ENCODE measurements at places on chromosomes 2 and 18.

DNA sequence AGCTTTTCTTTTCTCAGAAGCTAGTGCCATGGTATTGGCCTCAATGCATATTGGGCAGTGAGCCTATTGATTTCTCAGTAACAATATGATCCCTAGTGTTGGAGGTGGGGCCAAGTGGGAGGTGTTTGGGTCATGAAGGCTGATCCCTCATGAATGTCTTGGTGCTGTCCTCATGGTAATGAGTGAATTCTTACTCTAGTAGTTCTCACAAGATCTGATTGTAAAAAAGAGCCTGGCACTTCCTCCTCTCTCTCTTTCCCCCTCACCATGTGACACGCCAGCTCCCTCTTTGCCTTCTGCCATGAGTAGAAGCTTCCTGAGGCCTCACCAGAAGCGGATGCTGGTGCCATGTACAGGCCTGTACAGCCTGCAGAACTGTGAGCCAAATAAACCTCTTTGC, 12.8 kb upstream of the TBC1D8 start:
- no peak for DNase-seq

- no peak for DNase-seq
These were observed 14.6 kb downstream of the CYP27C1 start for GRCh38 chr2:127205218-127206125.

- no peak for DNase-seq
These were observed 217.6 kb downstream of the NDUFA10 start for GRCh38 chr2:239807568-239807967.

DNA sequence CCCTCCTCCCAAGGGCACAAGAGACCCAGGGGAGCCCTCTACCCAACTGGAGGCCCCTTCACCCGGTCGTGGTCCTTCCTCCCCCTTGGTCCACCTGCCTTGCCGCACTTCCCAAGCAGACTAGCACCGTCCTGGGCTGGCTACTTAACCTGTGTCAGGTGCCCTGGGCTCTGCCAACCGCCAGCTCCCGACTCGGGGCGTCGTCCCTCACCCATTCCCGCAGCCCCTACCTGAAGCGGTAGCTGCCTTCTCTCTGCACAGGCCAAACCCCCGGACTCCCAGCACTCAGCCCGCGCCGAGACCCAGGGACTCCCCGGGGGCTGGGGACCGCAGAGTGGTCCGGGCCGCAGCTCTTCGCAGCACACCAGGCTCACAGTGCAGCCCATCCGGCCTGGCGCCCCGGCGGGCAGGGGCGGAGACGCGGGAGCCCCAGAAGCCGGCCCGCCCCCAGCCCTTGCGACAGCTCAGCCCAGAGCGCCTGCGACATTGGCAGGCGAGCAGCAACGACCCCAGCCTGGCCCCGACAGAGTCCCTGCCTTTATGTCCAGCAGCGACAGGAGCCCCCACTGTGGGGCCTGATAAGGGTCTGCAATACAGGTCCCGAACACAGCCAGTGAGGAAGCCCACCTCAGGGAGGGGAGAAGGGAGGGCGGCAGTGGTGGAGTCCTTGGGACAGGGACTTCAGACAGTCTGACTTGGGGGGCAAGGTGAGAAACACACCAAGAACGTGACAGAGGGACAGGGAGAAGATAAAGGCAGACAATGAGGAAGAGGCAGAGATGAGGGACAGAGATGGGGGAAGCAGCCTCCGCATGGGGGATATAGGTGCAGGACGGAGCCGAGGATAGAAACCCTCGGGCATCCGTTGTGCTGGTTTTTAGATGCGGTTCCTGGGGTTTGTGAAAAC, 31.0 kb upstream of the TNS1 start:
- DNase-seq = no peak

- no peak for DNase-seq
These were observed 77.5 kb downstream of the DIS3L2 start for GRCh38 chr2:232038881-232039485.

GRCh38 chr2:101704046-101704466, 6.5 kb downstream of the MAP4K4 start:
- peak; percentile 37 for DNase-seq

GRCh38 chr2:88216641-88217040, 46.5 kb downstream of the THNSL2 start:
- DNase-seq = no peak

- no peak for DNase-seq
These were observed 58.3 kb upstream of the MAPRE3 start for GRCh38 chr2:26911911-26912861.

GRCh38 chr2:54428108-54428831, 27.9 kb upstream of the SPTBN1 start:
- no peak for DNase-seq

- DNase-seq = no peak
These were observed 475.2 kb upstream of the UBE2E3 start for GRCh38 chr2:180505203-180505602.

DNA sequence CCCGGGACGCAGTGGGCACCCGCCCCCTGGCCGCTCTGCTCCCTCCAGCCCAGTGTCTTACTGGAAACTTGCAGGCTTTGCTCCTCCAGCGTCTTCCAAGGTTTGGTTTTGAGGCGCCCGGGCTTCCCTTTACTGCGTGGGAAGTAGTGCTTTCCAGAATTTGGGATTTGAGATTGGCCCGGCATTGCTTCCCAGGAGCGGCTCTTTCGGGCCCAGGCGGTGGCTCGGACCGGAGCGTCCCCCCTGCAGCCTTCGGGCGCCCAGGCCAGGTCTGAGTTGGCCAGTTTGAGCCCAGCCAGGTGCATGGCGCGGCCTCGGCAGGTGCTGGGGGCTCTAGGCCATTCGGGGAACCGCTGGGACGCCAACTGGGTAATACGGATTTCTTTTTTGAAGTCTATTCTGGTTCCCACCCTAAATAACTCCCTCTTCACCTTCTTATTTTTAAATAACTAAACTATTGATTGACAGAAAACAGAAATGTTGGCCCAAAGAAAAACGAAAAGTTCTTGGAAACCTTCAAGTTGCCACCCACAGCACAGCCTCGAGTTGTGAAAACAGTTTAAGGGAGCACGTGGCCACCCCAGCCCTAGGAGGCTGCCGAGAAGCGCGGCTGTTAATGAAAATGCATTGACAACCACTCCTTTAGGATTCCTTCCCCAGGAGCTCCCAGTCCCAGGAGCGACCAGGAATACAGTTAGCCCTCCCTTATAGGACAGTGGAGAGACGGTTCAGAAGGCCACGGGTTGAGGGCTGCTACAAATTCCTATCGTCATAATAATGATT, 766 bp downstream of the SNTG2 start:
- DNase-seq = no peak

- no peak for DNase-seq
These were observed 54.2 kb downstream of the AKAIN1 start for GRCh38 chr18:5142859-5143258.
